Adrenal gland (tissue), 19 donors: ENCODE measurements at places on chromosomes 6 and 20. TPM values are rescaled to one million over a fixed set of nuclear protein-coding genes. Genes with fewer than 3 reads are reported as not detected.

Gene WDR46
- total RNA-seq: 45.3 TPM

Gene GJA10
- not detected for total RNA-seq

GRCh38 chr6:17042422-17043147 lies 59.3 kb upstream of the STMND1 start:
- no peak overlapping the region for H3K4me3 ChIP-seq
- peaks cover 7% of the 10 kb centered on the region for H3K4me1 ChIP-seq
- no peaks in the 10 kb centered on the region for H3K36me3 ChIP-seq
- H3K27me3 ChIP-seq: peaks cover 12% of the 10 kb centered on the region
- DNase-seq: peak; percentile 55
- H3K27ac ChIP-seq: no peak overlapping the region

GRCh38 chr6:41599015-41599851 lies 39.0 kb upstream of the MDFI start:
- peaks cover 5% of the 10 kb centered on the region for H3K36me3 ChIP-seq
- H3K27ac ChIP-seq: no peak overlapping the region
- H3K27me3 ChIP-seq: no peaks in the 10 kb centered on the region

DNA sequence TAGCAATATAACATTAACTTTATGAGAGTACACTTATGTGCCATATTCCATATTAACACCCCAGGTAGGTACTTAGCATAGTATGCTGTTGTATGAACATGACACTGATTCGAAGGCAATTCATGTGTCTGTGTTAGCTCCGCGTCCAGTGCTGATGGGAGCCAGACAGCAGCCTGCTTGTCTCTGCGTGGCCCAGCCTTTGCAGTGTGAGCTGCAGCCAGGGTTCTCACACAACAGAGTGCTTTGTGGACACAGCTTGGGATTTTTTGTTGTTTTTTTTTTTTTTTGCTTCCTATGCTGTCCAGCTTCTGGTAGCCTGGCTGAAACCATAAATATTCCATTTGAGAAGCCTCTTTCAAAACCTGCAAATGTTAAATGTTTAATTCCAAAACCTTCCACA lies 350.9 kb downstream of the SMOC2 start:
- no peak overlapping the region for H3K27ac ChIP-seq
- H3K4me3 ChIP-seq: no peak overlapping the region
- H3K36me3 ChIP-seq: no peaks in the 10 kb centered on the region
- H3K27me3 ChIP-seq: no peaks in the 10 kb centered on the region
- DNase-seq: no peak

- no peak within 1 kb of the TSS for H3K27ac ChIP-seq
- no peaks in the 10 kb centered on the region for H3K36me3 ChIP-seq
- no peak within 1 kb of the TSS for H3K4me3 ChIP-seq
- peaks cover 23% of the 10 kb centered on the region for H3K27me3 ChIP-seq
Measured at GRCh38 chr6:70956451-70957283, at the start of gene B3GAT2. TSS of gene B3GAT2 (minus strand) at chr6:70957060. CDS start at chr6:70956429, 631 bp downstream.

DNA sequence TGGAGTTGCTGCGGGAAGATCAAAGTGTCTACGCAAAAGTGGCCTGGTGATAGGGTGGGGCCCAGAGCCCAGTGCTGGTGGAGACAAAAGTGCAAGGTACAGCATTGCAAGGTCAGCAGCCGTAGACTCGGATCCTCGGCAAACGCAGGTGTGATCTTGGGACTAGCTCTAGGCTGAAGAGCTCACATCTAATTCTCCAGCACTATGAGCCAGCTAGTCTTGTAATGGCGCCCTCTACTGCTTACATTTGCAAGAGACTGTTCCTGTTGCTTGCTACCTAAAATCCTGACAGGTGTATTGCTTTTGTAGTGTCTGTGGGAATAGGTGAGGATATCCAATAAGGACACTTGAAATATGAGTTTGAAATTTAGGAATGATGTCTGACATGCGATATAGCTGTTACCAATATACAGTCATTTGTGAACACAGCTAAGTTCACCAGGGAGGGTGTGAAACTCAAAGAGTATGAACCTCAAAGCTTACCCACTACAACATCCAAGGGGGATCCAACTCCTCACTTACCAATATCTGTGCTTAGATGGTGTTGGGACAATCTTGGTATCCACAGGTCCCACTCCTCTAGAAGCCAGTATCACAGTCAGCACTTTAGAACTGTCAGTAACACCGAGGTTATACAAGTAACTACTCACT lies 58.4 kb downstream of the PDE7B start:
- peak; percentile 29 for DNase-seq
- no peak overlapping the region for H3K4me3 ChIP-seq
- no peaks in the 10 kb centered on the region for H3K27me3 ChIP-seq
- no peaks in the 10 kb centered on the region for H3K36me3 ChIP-seq
- no peak overlapping the region for H3K27ac ChIP-seq

GRCh38 chr6:117467876-117468275 lies 14.6 kb upstream of the DCBLD1 start:
- no peaks in the 10 kb centered on the region for H3K36me3 ChIP-seq
- no peak for DNase-seq
- H3K27me3 ChIP-seq: peaks cover 3% of the 10 kb centered on the region

GRCh38 chr6:138560130-138560860 lies 61.0 kb upstream of the NHSL1 start:
- peaks cover 5% of the 10 kb centered on the region for H3K4me1 ChIP-seq
- no peaks in the 10 kb centered on the region for H3K36me3 ChIP-seq
- no peak overlapping the region for H3K27ac ChIP-seq

DNA sequence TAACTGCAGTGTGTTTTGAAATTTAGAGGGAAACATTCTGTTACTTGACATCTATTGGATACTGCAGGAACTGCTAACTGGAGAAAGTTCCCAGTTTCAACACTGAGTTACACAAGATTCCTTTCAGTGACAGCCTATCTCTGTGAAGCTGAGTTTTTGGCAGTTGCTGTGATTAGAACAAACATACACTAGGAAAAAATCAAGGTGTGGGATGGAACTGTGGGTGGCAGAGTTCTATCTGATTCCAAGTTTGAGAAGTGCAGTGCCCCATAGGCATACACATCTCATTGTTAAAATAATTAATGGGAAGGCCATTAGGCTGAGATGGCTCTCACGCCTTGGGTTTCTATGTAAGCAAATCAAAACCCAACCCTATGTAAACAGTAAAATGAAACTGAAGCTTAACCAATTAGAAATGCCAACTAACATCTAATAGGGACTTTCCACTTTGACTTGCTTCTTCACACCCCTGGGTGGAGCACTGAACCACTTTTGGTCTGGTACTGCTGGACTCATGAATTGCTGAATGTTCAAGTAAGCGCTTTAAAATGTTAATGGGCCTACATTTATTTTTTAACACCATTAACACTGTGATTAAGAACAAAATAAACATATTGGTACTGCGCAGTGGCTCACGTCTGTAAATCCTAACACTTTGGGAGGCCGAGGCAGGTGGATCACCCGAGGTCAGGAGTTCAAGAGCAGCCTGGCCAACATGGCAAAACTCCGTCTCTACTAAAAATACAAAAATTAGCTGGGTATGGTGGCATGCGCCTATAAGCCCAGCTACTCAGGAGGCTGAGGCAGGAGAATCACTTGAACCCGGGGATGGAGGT lies 55.2 kb upstream of the TBC1D7 start:
- H3K4me1 ChIP-seq: no peaks in the 10 kb centered on the region
- no peaks in the 10 kb centered on the region for H3K27me3 ChIP-seq
- H3K27ac ChIP-seq: no peak overlapping the region
- peak; percentile 48 for DNase-seq
- H3K36me3 ChIP-seq: no peaks in the 10 kb centered on the region

GRCh38 chr6:167850782-167851181 lies 24.1 kb downstream of the AFDN start:
- no peak for DNase-seq
- H3K36me3 ChIP-seq: no peaks in the 10 kb centered on the region
- H3K4me1 ChIP-seq: peaks cover 5% of the 10 kb centered on the region
- no peaks in the 10 kb centered on the region for H3K27me3 ChIP-seq

- no peaks in the 10 kb centered on the region for H3K27me3 ChIP-seq
- no peaks in the 10 kb centered on the region for H3K36me3 ChIP-seq
- no peak overlapping the region for H3K4me3 ChIP-seq
- no peak overlapping the region for H3K27ac ChIP-seq
- DNase-seq: no peak
Measured at GRCh38 chr20:24780674-24781417, 168.2 kb upstream of the CST7 start.
